Neural progenitor cell (in vitro differentiated cells): ENCODE measurements at places on chromosomes 16 and 17.

- DNase-seq: no peak
Measured at GRCh38 chr16:65932350-65933072, 434.0 kb upstream of the CDH5 start.

GRCh38 chr17:46274238-46274637 is 20.7 kb upstream of the LRRC37A start:
- no peak for DNase-seq

- DNase-seq: no peak
Measured at GRCh38 chr17:56434610-56435009, 158.9 kb upstream of the NOG start.

- DNase-seq: no peak
Measured at GRCh38 chr17:27928587-27928986, 35.4 kb upstream of the LYRM9 start.

DNA sequence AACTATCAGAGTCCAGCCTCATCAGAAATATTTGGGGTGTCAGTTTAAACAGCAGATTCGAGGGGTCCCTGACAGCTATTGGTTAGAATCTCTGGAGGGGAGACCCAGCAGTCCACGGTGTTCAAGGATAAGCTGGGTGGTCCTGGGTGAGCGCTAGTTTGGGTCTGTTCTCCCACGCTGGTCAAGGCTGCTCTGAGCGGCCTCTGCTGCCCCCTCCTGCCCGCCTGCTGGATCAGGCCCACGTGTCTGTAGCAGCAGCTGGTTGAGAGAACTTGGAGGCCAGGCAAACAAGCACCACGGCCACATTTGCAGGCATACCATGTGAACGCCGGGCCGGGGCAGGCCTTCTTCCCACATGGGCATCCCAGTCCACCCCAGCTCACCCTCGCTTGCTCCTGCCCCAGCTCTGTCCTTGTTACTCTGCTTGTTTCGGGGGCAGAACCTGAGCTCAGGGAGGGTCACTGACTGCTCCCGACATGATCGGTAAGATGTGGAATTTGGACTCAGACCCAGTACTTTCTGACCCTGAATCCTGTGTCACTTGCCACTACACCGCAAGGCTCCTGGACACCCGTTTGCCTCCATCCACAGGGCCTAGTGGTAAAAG is 7.4 kb downstream of the FOXF1 start:
- DNase-seq: peak; percentile 80

DNA sequence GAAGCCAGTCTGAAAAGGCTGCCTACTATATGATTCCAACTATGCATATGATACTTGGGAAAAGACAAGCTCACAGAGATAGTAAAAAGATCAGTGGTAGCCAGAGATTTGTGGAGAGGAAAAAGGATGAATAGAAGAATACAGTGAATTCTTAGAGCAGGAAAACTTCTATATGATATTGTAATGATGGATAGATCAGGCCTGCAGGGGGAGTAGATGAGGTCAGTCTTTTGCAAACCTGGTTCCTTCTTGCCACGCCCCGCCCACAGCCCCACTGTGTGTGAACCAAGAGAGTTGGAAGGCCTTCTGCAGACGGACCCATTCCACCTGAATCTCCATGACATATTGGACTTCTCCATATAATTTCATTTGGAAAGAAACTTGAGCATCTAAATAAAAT is 761 bp upstream of the CCL8 start:
- DNase-seq: peak; percentile 21
